Body of pancreas (tissue), 4 donors: ENCODE measurements at places on chromosomes 5 and 9.

- DNase-seq: no peak
These were observed 41.7 kb upstream of the BARX1 start for GRCh38 chr9:93996863-93997262.

GRCh38 chr5:158174918-158175851 lies 316.2 kb upstream of the CLINT1 start:
- peak; percentile 61 for DNase-seq

DNA sequence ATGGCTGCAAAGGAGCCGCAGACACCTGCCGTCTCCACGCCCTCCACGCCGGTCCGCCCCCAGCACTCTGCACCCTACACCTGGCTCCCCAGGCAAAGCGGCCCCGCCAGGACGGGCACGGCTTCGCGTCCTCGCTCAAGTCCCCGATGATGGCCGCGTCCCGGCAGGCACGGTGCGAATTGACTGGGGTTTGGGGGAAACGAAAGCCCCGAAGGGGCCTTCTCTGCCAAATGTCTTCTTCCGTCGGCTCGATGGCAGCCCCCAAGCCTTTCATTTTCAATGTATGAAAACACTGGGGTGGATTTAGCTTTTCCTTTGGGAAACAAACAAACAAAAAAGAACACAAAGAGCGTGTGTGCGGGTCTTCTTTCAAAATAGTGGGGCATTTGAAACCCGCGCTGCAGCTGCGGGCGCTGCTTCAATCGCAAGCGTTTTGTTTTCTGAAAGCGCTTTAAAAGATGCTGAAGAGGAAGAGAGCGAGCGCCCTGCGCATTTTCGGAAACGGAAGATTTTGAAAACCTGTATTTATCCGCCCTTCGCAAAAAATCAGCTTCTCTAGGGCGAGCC lies 160.0 kb downstream of the RMI1 start:
- peak; percentile 14 for DNase-seq

DNA sequence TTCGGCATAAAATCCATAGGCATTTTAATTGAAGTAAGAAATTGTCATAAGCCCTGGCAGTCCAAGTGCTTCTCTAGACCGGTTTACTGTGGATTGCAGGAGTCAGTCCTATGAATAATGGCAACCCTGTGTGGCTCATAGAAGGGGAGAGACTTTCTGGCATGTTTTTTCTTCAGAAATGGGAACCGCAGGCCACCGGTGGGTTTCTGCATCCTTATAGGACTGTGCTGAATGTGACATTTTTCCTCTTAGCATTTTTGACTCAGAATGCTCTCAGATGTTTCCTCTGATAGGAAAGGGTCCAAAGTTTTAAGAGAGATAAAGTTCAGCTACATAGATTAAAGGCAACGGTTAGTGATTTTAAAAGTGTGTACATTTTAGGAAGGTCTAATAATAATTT lies 6.3 kb downstream of the DAPK1 start:
- no peak for DNase-seq

DNA sequence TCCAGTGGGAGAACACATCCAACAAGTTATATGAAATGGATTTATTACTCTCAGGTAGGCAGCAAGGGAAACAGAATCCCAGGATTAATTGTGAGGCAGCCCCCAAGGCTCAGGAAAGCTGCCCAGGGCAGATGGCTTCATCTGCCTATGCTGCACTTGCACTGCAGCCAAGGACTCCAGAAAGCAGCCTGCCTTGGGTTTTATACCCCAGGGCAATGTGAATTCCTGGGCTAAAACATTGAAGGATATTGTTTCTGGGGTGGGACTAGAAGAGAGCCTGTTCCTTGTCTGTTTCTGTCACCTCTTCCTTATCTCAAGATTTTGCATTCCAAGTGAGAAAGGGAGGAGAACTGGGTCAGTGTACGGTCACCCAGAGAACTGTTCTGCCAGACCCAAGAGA lies 8.8 kb upstream of the CCL27 start:
- DNase-seq: no peak

GRCh38 chr5:135373736-135374515 lies 25.1 kb downstream of the MACROH2A1 start:
- no peak for DNase-seq

GRCh38 chr5:138466125-138466899 lies 1.0 kb downstream of the EGR1 start:
- DNase-seq: peak; percentile 86

- no peak for DNase-seq
These were observed 512.9 kb upstream of the KLF4 start for GRCh38 chr9:108002371-108002956.

GRCh38 chr5:169980418-169981053 lies at the start of gene INSYN2B:
TSS of gene INSYN2B (minus strand) at chr5:169980495. CDS start at chr5:169883898, 96,597 bp downstream.
- peak; percentile 74 for DNase-seq

- DNase-seq: no peak
These were observed 258.2 kb downstream of the MAST4 start for GRCh38 chr5:66854416-66854815.

DNA sequence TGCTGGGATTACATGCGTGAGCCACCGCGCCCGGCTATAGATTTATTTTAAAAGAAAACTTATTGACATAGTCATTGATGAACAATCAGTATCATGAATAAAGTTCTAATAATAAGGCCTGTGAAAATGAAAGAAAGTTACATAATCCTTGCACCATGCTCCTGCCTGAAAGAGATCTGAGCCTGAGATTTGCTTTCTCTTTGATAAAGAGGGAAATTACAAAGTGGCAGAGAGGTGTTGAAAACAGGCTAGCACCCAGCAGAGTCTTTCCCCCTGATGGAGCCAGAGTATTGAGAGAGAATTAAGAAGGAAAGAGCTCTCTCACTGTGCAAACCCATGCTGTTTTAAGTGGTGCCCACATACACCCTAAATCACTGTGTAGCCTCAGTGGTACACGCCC lies 37.2 kb downstream of the SLC6A7 start:
- DNase-seq: no peak

DNA sequence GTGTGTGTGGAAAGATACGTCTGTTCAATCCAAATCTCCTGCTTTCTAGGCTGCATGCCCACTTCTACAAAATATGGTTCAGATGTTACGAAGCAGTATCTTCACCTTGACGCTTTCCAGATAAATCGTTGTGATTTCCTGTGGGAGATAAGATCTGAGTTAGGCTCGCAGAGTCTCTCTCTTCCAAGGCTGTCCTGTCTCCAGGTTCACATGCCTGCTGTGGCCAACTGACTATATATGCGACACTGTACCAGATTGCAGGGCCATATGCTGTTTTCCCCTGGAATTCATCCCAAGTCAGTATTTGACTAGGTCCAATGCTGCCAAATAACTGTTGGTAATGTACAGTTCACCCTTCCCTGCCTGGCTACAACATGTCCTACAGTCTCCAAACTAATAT lies 47.9 kb downstream of the TMEM252 start:
- DNase-seq: peak; percentile 53

GRCh38 chr5:138820695-138821094 lies 54.4 kb downstream of the LRRTM2 start:
- DNase-seq: no peak

- no peak for DNase-seq
These were observed 54.0 kb upstream of the STXBP1 start for GRCh38 chr9:127557998-127558546.

DNA sequence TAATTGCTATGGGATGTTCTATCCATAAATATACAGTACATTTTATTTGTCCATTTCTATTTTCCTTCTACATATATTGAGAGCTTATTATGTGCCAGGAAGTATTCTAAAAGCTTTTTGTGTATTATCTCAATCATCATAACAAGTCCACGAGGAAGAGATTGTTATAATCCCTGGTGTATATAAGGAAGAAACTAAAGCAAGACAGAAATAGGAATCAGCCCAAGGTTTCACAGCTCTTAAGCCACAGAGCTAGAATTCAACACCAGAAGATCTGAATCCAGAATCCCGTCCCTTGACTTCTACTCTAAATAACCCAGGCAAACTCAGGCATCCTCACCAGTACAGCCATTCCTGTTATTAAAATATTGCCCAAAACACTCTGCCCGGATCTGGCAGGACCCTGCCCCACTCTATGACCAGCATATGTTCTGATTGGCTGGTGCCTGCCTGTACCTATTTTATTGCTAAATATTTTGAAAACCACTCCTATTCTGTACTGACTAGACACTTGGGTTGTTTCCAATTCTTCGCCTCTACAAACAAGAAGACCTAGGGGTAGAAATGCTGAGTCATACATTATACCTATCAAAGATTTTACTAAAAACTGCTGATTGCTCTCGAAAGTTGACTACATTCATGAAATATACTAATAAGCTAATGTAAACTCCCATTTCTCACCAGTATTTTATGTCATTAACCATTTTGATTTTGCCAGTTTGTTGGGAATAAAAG lies 297.4 kb downstream of the ENC1 start:
- DNase-seq: no peak

DNA sequence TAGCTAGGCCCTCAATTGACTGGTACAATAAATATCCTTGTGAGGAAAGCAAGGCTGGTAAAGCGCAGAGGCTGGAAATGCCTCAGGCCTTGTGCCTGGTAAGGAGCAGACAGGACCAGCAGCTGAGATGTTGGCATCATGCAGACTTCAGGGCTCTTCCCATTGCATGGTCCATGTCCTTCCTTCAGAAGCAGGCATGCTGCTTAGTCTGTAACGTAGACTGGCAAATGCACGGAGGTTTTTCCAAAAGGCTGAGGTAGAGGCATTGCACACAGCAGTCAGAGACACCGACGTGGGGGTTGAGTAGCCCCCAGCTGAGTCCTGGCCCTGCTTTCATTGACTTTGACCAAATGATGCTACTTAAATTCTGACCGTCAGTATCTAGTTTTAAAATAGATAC lies 87.1 kb downstream of the ADRB2 start:
- no peak for DNase-seq

DNA sequence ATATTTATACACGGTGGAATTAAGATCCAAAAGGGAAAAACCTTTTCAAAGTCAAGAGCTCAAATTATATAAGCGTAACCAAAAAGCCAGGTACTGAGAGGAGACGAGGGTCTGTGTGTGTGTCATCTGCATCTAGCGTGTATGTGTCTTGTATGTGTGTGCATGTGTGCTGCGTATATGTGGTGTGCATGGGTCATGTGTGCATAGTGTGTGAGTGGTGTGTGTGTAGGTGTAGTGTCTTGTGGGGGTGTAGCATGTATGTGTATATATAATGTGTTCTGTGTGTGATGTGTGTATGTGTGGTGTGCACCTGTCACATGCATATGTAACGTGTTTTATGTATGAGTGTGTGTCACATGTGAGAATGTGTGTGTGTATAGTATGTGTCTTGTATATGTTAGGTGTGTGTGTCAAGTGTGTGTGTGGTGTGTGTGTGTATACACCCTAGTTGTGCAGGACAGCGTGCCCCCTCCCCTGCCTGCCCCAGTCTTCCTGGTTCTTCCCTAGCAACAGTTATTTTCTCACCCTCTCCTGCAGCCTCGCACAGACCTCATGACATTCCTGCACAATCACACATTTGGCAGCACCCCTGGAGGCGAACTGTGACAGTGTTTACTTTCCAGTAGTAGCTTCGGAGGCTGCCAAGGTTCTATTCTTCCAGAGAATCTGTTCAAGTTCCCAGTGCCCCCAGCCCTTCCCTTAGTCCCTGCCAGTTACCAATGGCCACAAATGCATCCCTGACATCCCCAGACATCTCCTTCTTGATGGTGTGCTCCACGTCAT lies 27.1 kb upstream of the TNIP1 start:
- peak; percentile 96 for DNase-seq

DNA sequence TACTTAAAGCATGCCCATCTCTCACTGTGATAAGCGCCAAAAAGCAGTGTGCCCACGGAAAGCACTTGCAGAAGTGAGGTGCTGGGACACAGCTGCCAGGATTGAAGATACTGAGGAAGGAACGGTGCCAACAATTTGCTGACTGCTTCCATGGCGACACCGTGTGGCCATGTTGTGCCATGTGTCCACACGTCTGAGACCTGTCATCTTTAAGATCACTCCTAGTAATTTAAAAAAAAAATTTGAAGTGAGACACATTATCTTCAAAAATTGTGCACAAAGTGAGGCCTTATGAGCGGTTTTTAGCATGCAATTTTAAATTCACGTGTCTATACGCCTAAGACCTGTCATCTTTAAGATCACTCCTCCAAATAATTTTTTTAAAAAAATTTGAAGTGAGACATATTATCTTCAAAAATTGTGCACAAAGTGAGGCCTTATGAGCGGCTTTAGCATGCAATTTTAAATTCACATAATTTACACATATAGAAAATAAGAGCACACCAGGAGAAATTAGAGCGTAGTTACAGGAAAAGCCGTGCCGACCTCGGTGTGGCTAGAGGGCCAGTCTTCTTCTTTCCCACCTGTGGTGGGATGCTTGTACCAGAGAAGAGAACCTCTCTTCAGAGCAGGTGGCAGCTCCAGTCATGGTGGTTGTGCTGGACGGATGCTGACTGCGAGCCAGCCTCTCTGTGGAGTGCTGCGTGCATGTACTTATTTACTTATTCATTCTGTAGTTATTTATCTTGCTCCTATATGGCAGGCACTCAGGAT lies 21.4 kb upstream of the FLT4 start:
- DNase-seq: peak; percentile 61

GRCh38 chr5:27315363-27316270 lies 277.2 kb upstream of the CDH9 start:
- DNase-seq: no peak

DNA sequence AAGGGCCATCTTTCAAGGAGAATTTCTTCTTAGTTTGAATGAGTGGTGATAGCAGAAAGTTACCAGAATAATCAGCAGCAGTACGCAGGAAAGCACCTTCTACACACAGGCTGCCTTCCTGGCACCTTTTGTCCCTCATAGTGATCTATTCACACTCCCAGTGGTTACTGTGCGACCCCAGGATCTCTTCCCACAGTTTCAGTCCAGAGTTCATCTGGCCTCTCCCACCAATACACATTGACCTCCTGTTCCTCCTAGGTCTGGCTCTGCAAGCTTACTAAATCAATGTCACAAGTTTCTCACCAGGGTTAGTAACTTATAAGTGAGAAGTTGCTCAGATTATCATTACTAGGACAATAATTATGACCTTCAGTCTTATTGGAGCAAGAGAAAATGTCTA lies 99.1 kb upstream of the PIK3R1 start:
- no peak for DNase-seq

GRCh38 chr9:71822456-71822855 lies 54.1 kb upstream of the CEMIP2 start:
- no peak for DNase-seq

DNA sequence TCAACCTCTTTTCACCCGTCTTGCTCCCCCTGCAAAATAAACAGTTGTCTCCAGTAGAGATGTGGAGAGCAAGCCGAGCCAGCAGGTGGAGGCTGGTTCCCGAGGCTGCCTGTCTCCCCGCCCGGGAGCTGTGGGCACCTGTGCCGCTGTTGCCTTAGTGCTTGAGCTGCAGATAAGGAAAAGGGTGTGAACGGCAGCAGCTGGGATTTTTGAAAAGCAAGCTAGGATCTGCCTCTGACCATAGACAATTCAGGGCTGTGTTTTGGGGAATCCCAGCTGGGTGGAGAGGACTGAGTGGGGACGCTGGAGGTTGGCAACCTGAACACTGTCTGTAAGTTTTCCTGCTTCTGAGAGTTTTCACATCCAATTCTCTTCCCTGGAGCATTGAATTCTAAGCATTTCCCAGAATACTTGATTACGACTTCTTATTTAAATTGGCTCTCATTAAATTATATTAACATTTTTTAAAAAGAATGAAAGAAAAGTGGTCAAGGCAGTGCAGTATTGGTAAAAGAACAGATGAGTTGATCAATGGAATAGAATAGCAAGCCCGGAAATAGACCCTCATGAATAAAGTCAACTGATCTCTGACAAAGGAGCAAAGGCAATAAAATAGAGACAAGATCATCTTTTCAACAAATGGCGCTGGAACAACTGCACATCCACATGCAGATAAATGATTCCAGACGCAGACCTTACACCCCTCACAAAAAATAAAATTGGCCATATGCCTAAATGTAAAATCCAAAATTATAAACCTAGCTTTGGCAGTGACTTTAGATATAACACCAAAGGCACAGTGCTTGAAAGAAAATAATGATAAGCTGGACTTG lies 9.7 kb downstream of the WNK2 start:
- DNase-seq: peak; percentile 87
